ENCODE measurements at places on chromosomes 7 and 10. TPM values are rescaled to one million over a fixed set of nuclear protein-coding genes. Genes with fewer than 3 reads are reported as not detected.

GRCh38 chr10:6602700-6603084 lies 22.6 kb upstream of the PRKCQ start:
- no peak for DNase-seq

- no peak for DNase-seq
Observed at GRCh38 chr10:121337427-121337826, 260.8 kb downstream of the FGFR2 start.

DNA sequence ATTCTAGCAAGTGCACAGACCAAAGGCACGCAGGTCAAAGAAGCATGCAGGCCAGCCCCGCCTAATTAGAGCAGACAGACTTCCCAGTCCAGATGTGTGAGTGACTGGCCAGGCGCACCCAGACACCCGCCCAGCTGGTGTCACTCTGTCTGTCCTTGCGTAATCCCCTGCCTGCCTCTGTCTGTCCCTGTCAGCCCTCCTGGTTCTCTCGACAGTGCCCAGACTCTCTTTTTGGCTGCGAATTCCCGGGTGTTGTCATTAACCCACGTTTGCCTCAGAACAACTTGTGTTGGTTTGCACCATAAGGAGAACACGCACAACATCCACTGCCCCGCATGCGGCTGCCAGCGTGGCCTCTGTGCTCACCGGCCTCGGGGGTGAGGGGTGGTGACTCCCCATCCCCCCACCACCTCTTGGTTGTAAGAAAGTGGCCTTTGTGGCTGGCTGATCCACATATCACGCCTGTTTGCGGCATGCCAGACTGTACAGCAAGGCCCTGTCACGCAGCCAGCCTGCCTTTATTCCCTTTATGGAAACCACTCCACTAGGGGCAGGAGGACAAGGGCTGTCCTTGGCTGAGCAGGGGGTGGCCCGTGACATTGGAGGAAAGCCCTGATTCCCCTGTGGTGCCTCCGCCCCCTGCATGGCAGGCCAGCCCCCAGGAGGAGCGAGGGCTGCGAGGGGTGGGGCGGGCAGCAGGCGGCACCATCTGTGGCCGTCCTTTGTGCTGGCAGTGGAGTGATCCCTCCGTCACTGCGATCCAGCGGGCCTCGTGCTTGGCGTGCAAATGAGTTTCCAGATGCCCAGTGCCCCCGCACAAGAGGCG lies 72.8 kb upstream of the PPIF start:
- DNase-seq = no peak

GRCh38 chr7:157949711-157950110 lies 612.9 kb downstream of the DNAJB6 start:
- DNase-seq = no peak

DYDC2 gene
- total RNA-seq = not detected

PNLIPRP3 gene
- not detected for total RNA-seq

NDUFB8 gene
- 98.3 TPM for total RNA-seq

ASIC3 gene
- not detected for total RNA-seq

NOS3 gene
- total RNA-seq = 0.28 TPM

VWC2 gene
- not detected for total RNA-seq

OGDHL gene
- 0.18 TPM for total RNA-seq

All from IMR-90 (cell line).